NCI-H1436 treated with DMSO at 0.1 percent for 48 hours (cell line): ENCODE measurements at places on chromosomes 12 and 14.

DNA sequence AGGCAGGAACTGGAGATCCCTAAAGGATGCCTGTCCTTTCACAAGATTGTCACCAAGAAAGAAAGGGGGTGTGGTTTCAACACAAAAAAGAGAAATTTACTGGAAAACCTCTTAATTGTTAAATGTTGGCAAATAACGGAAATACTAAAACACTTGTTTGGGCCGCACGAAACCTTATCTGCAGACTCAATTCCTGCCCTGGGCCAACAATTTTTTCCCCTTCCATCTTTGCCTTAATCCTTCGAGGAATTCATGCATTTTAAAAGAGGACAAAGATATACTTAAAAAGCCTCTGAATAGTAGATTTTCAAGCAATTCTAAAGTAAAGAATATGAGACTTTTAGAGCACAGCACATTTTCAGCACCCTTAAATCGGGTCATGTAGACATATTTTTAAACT lies 366.2 kb downstream of the DUSP6 start:
- no peak for DNase-seq

- no peak for DNase-seq
Measured at GRCh38 chr14:78834766-78835451, 664.7 kb downstream of the NRXN3 start.

DNA sequence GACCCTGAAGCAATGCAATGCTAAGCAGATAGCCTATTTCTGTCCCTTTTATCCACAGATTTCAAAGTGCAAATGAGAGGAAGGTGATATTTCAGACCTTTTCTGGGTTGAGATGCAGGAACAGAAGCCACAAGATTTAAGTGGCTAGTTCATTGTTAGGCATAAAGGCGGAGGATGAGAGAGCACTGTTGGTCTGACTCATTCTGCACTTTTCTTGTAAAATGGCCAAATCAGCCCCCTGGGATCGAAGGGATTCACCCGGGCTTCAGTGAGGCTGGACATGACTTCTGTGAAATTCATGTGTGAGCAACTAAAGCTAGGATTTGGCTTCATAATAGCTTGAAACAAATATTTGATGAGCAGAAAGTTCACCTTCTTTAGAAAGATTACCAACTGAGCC lies 101.9 kb upstream of the OVCH1 start:
- DNase-seq: no peak

DNA sequence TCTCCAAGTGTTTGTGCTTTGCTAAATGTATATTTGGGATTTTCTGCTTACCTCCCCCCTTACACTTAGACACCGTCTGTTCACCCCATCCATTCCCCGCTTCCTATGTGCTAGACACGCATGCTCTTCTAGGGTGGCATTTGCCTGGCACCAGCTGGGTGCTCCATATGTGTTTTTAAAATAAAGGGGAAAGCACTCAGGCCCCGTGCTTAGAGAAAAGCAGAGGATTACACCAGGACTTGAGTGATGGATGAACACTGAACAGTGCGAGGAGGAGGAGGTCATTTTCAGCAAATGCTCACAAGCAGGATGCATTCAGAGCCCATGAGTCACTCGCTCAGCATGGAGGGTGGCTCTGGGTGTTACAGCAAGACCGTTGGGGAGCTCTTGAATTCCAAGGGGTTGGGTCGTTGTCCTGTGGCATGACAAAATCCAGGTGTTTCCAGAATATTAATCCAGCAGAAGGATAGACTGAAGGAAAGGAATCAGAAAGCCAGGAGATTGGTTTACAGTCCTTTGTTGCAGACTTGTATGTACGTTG lies 2.9 kb upstream of the BDKRB1 start:
- DNase-seq: no peak

GRCh38 chr12:46657453-46658411 lies 168.1 kb downstream of the SLC38A4 start:
- no peak for DNase-seq

DNA sequence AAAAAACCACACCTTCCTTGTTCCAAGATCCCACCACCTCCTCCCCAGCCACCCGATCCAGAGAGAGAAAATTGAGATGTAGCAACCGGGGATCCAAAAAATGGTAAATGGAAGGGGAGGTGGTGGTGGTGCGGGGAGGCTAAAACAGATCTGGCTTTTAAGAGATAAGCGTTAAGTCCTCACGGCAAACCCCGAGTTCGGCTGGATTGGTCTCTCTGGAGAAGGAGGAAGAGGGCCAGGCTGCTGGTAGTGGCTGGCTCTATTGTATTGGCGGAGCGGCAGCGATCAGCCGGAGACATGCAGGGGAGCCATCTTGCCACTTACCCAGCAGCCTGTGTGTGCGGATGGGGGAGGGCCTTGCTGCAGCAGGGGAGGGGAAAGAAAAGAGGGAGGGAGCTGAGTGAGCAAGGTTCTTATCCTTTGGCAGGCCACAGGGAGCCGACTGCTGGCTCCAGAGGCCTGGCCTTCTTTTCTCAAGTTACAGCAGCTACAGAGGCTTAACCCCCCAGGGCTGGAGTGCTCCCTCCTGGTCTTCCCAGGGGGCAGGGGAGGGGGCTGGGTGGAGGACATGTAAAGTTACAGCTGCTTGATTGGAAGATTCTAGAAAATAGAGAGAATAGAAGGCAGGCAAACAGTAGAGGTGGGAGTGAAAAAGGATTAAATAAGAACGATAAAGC lies 14.1 kb upstream of the CDH24 start:
- DNase-seq: no peak
